T-helper 2 cell treated with Interferon-gamma antibody and Interleukin-4, amounts not matched to agents 5 μg/mL and 100 μg/mL, for 36 hours (primary cell): ENCODE measurements at places on chromosomes 6 and 20.

GRCh38 chr6:135382182-135382628 lies 115.3 kb downstream of the AHI1 start:
- DNase-seq = no peak

GRCh38 chr20:32539026-32539816 lies 45.9 kb downstream of the NOL4L start:
- DNase-seq = peak; percentile 24

- no peak for DNase-seq
These were observed 38.3 kb upstream of the PKIB start for GRCh38 chr6:122571888-122572287.

DNA sequence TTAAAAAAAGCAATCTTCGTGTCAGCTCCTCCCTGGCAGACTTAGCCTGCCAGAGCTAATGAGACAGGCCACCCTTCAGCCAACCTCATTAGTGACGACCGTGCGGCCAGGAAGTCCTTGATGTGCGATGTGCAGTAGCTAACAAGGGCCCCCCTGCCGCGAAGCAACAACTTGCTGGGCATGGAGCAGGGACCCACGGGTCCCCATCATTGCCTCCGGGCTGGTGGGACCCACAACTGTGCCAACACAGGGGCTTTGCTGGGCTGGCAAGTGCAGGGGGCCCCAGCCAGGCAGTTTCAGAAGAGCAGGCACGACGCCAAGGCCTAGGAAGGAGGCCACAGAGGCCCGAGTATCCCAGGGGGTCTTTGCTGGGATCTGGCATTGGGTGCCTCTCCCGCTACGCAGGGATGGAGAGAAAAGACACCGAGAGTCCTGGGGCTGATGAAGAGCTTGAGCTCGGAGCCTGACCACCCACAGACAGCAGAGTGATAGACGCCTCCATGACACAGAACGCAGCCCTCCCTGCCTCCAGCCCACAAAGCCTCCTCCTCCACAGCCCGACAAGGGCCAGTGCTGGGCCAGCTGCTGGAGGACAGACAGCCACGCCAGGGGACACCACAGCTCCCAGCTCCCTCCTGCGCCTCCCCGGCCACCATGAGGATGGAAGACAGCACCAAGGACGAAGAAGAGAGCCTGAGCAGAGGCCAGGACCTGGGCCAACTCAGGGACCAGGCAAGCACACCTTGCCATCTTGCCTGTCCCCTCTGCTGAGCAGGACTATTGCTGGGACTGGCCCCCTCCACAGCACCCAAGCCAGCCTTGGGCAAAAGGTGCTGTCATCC lies 96.6 kb downstream of the YTHDF1 start:
- DNase-seq = no peak

- DNase-seq = no peak
These were observed 155.5 kb downstream of the THBS2 start for GRCh38 chr6:169098116-169098515.

- no peak for DNase-seq
These were observed 679 bp upstream of the RING1 start for GRCh38 chr6:33207552-33208090.

DNA sequence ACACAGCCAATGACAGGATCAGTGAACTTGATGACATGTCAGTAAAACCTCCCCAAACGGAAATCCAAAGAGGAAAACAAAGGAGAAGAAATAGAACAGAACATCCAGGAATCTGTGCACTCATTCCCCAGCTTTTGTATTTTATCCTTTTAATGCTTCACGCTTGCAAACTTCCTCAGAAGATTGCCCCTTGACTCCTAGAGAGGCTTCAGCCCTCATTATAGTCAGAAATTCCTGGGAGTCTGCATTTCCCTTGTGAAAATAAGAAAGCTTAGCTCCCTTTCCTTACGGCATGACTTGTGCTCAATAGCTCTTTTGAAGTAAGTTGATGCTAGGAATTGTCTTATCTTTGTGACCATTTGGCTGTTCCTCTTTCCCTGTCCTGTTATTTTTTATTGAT lies 313.6 kb upstream of the OPRM1 start:
- no peak for DNase-seq

DNA sequence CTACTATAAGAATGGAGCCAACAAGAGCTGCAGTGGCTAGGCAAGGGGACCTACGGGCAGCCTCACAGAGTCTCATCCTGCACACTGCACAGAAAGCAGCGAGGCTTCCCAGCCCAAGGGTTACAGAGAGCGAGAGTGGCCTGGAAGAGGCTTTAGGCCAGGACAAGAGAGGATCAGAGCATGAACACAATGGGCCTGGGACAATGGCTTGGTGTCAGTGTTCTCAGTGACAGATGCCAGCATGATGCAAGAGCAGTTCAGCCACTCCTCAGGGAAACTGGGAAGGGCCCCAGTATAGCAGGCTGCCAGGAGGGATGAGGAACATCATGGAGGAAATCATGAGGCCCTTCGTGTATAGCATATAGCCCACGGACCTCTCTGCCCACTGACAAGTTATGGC lies 108.0 kb downstream of the NUS1 start:
- no peak for DNase-seq

DNA sequence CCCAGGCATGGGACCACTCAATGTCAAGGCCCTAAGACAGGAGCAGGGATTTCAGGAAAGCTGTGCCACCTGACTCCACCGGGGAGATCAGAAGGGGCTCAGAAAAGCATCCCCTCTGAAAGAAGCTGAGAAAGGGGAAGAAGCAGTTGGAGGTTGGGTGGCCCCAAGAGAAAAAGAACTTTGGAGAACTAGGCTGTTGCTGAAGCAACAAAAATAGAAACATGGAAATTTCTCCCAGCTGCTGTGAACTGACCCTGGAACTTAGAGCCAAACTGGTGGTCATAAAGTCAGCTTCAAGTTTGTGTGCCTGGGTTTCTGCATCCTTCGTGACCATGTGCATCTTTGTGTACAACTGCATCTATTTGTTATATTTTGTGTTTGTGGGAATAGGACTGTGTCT lies 534.5 kb downstream of the MAFB start:
- no peak for DNase-seq

DNA sequence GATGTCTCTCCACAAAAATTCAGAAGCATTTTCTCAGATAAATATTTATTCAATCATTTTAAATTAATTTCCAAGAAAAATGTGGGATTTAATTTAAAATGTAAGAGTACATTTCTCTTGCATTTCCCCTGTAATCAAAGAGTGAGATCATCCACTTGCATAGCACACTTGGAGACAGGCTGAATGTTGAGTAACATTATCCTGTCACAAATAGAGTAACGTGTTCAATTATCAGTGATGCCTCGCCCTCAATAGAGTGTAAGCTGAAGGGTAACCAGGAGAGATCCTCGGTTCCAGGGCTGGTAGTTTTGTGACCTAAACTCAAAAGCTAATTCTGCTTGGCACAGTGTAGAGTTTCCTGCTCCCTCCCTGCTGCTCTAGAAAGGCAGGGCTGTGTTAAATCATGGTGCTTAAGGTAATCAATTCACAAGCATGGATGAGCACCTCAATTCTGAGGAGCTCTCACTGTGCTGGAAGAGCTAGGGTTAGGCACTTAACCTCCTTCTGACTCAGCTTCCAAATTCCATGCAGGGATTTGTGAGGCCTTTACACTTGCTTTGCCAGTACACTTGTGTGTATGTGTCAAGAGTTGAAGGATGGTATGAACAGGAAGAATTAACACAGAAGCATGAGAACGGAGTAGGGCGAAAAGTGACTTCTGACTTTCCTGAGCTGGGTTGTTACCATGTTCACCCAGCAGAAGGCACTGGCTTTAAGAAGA lies 56.6 kb downstream of the MMUT start:
- no peak for DNase-seq

DNA sequence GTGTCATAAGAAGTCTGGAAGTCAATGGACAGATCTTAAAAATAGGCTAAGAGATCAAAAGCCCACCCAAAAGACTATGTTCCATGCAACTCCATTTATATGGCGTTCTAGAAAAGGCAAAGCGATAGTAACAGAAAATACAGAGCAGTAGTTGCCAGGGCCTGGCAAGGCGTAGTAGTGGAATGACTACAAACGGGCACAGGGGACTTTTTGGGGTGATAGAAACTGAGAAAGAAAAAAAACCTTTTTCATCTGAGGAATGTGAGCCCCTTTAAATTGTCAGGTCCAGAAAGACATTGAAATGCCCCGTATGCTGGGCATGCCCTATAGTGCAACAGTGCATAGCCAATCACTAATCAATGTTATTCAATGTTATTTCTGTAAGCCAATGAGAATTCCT lies 47.2 kb upstream of the FAM50B start:
- DNase-seq = no peak

- DNase-seq = no peak
These were observed 228.8 kb downstream of the HACE1 start for GRCh38 chr6:104630955-104631354.

DNA sequence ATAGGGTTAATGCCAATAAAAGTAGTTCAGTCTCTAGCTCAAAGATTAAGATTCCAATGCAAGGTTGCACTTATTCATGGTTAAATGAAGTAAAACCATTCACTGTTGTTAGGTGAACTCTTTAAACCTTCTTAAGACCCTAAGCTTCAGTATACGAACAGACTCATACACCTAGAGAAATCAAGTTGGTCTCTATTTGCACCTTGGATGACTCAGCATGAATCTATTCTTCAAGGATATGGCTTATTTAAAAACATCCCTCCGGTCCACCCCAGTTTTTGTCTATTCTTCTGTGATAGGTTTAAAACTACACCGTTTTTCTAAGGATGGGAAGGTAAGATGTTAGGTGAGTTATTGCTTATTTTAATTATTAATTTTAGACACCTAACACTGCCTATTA lies 932 bp upstream of the TAAR9 start:
- DNase-seq = no peak

DNA sequence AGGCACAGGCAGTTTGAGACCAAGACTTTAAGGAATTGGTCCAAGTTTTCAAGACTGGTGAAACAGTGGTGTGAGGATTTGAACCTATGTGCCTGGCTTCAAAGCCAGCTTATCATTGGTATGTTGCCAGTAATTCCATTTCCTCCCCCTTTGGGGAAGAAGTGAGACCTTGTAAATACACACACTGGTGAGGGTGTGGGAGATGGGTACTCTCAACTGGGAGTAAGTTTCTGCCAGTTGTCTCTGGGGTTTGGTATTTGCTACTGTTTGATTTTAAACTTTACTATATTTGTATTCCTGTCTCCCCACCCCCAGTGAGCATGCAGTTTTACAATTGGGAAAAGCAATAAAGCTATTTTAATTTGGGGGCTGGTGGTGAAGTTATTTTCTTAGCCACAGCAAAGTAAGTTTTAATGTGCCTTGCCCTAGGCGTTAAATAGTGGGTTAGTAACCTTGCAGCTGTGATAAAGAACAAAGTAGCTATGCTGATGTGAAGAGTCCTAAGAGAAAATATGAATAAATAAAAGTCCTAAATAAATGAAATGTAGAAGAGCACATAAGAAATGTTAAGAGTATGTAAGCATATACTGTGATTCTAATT lies 31.0 kb downstream of the SNX9 start:
- DNase-seq = no peak

DNA sequence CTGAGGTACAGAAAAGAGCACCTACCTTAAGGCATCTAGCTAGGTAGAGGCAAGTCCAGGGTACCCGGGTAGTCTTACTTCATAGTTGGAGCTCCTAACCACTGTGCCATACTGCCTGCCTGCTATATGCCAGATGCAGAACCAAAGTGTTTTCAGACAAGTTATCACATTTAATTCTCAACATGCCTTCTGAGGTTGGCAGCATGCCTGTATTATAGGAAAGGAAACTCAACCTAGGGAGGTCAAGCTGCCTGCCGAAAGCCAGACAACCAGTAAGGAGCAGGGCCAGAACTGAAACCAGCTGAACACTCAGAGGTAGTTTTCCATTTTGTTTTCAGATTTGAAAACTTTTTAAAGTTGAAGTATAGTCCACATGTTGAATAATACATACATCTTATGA lies 5.4 kb downstream of the CTNNBL1 start:
- no peak for DNase-seq

DNA sequence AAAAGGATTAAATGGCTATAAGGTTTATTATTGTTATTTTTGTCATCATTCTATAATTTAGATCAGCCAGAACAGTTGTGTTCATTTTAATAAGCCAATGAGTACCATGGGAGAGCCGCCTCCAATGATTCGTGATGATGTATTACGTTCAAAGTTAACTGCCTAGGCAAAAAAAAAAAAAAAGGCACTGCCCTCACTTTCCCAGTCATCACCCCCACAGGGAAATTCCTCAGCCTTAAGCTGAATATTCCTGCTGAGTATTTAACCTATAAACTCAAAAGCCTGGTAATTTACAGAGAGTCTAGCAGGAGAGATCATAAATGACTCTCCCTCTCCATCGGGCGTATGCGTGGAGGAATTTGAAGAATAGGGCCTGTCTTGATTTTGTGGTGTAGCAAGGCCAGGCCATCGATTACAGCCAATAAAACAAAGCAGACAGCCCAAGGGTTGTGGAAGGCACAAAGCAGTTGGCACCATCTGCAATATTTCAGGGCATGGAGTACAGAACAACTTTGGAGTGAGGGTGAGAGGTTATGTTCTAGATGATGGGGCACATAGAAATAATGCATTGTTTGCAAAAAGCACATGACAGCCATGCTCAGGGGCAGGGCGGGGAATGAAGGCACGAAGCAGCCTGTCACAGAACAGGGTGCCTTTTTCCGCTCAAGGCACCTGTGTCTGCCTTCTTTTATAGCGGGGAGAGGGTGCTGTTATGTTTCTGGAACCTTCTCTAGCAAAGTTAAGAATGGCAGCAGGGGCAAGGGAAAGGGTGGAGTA lies 138.2 kb upstream of the DTNBP1 start:
- DNase-seq = no peak

GRCh38 chr6:105364243-105364642 lies 38.6 kb downstream of the PREP start:
- DNase-seq = no peak

DNA sequence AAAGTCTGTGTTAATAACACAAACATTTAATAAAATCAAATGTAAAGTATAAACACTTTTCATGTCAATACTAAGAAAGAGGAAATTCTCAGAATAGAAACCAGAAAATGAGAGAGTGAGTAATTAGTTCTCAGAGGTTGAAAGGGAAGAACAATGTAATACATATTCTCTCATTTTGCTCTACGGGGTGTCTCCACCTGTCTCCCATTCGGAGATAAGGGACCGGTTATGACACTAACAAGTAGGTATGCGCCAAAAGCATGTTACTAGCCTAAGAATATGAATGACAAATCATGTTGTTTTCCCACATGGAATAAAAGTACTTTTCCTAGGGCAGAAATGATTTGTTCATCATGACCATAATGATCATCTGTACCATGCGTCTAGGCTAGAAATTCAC lies 35.6 kb upstream of the PRELID3B start:
- DNase-seq = no peak

- no peak for DNase-seq
These were observed 105.6 kb upstream of the PTPN1 start for GRCh38 chr20:50404419-50405234.

DNA sequence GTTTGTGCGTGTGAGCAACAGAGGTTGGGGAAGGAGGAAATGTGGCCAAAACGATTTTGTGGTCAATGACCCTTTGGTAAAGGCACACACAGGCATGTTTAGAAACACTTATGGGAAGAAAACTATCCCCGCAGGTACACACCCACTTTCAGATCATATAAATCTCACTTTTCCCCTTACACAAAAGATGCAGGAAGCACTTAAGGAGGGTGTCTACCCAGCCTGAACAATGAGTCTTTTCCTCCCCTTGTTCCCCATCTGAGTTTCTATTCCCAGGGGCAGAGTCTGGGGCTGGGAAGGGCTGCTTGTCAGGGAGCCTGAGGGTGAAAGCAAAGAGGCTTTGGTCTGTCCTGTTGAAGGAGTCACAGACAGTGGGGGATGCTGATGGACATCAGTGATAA lies 193.2 kb upstream of the SALL4 start:
- no peak for DNase-seq

- DNase-seq = no peak
These were observed 7.3 kb downstream of the TFAP2D start for GRCh38 chr6:50720623-50721022.

- no peak for DNase-seq
These were observed 17.6 kb upstream of the ENTPD6 start for GRCh38 chr20:25177890-25178321.
